Astrocyte (in vitro differentiated cells and primary cell): ENCODE measurements at places on chromosomes 3 and 15. TPM values are rescaled to one million over a fixed set of nuclear protein-coding genes. Genes with fewer than 3 reads are reported as not detected.

The STRC gene
- total RNA-seq: 0.25 and 0.29 TPM in 2 replicates

The PPM1M gene
- 8.9 and 9.1 TPM in 2 replicates for total RNA-seq

The SLC27A2 gene
- total RNA-seq: 0.82 TPM in 1 of 2 replicates, not detected in the other

The CFAP100 gene
- total RNA-seq: not detected in 2 replicates

The PLCB2 gene
- 1.7 and 3.7 TPM in 2 replicates for total RNA-seq

The ADGRG7 gene
- not detected in 2 replicates for total RNA-seq

- DNase-seq: peak; percentile 27
- H3K4me3 ChIP-seq: no peak overlapping the region
- H3K4me1 ChIP-seq: peaks cover 17% of the 10 kb centered on the region
- no peak overlapping the region for H3K27ac ChIP-seq
- H3K36me3 ChIP-seq: no peaks in the 10 kb centered on the region
Measured at GRCh38 chr3:8317661-8318649, 183.7 kb upstream of the LMCD1 start.

DNA sequence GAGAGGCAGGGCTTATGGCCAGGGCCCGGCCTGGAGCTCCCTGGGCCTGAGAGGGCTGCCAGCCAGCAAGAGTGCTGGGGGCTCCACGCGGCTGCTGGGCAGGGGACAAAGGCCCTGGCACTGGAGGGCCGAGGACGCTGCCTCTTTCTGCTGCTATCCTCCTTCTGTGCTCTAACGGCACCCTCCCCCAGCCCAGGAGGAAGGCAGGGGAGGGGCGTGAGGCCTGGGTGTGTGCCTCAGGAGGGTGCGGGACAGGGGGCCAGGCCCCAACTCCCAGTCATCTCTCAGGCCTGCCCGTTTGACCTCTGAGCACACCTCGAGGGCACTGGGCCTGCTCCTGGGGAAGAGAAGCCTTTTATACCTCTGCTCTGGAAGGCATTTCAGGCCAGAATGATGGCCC, 115.5 kb downstream of the ADCY5 start:
- no peaks in the 10 kb centered on the region for H3K36me3 ChIP-seq
- H3K4me3 ChIP-seq: no peak overlapping the region
- no peak for DNase-seq
- no peaks in the 10 kb centered on the region for H3K4me1 ChIP-seq

DNA sequence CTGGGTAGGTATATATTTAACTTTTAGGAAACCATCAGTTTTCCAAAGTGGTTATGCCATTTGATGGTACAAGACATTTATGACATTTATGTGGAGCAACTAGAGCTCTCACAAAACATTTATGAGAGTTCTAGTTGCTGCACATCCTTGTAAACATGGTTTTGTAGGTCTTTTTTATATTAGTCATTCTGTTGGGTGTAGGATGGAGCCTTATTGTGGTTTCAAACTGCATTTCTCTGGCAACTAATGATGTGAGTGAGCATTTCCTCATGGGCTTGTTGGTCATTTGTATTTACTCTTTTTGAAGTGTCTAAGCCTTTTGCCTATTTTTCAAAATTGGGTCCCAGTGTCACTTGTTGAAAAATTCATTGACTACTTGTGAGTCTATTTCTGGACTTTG, 45.7 kb upstream of the MGLL start:
- no peaks in the 10 kb centered on the region for H3K36me3 ChIP-seq
- no peak overlapping the region for H3K4me3 ChIP-seq
- H3K27me3 ChIP-seq: no peaks in the 10 kb centered on the region
- no peak overlapping the region for H3K27ac ChIP-seq

DNA sequence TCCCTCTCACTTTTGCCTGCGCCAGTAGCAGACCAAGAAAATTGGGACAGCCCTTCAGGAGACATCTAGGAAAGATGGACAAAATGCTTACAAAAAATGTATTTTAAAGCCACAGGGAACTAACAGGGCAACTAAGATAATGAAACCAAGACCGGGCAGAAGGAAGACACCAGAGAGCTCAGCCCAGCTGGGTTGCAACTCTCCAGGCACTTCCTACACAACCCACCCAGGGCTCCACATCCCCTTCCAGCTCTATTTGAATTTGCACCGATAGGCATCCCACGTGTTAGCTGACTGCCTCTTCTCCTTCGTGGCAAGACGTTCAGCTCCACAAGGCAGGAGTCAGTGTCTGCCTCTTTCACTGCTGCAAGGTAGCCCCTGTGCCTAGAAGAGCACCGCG, 6.6 kb upstream of the ATP10A start:
- H3K36me3 ChIP-seq: no peaks in the 10 kb centered on the region
- no peak for DNase-seq
- H3K27me3 ChIP-seq: no peaks in the 10 kb centered on the region
- peaks cover 5% of the 10 kb centered on the region for H3K4me1 ChIP-seq
- H3K27ac ChIP-seq: no peak overlapping the region

GRCh38 chr15:99923711-99924110, 190.5 kb upstream of the LYSMD4 start:
- H3K4me1 ChIP-seq: peaks cover 4% of the 10 kb centered on the region
- H3K36me3 ChIP-seq: no peaks in the 10 kb centered on the region
- no peak overlapping the region for H3K4me3 ChIP-seq
- H3K27ac ChIP-seq: no peak overlapping the region
- H3K27me3 ChIP-seq: peaks cover 19% of the 10 kb centered on the region

DNA sequence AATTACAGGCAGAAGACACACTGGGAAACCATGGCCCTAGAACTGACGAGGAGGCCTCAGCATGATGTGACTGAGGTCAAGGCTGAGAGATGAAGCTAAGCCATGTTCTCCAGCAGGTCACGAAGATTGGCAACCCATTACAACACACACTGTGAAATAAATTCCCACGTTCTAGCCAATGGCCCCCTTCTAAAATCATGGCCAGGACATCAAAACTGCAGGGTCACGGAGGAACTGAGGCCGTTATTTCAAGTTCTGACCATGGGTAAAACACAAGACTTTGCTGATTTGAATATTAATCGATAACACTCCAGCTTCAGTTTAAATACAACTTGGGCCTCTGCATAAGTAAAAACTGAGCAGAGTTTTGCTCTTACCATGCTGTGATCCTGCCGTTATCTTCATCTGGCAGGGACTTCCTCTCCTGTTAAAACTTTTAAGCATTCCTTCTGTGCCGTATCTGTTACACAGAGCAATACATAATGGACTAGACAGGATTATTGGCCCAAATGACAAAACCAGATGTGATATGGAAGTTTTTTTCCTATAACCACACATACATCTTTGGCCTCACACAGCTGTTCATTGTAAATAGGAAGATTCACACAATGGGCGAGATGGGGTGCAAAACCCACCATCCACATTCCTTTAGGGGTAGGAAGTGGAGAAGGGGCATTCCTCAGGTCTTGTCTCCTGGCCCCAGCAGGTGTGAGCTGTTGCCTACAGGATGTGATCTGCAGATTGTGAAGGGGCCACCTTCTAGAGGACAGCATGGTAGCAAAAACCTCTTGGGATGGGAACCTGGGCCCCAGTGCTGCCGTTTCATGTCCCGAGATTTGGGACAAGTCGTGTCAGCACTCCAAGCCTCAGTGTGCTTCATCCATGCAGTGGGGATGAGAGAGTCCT, 207.4 kb downstream of the OPA1 start:
- H3K27me3 ChIP-seq: peaks cover 31% of the 10 kb centered on the region
- no peak for DNase-seq
- H3K27ac ChIP-seq: no peak overlapping the region
- no peak overlapping the region for H3K4me3 ChIP-seq
- no peaks in the 10 kb centered on the region for H3K36me3 ChIP-seq
- H3K4me1 ChIP-seq: no peaks in the 10 kb centered on the region

GRCh38 chr3:171456765-171457606, 3.2 kb downstream of the TNIK start:
- DNase-seq: no peak
- H3K27me3 ChIP-seq: no peaks in the 10 kb centered on the region
- H3K4me1 ChIP-seq: peaks cover 9% of the 10 kb centered on the region
- no peak overlapping the region for H3K27ac ChIP-seq

DNA sequence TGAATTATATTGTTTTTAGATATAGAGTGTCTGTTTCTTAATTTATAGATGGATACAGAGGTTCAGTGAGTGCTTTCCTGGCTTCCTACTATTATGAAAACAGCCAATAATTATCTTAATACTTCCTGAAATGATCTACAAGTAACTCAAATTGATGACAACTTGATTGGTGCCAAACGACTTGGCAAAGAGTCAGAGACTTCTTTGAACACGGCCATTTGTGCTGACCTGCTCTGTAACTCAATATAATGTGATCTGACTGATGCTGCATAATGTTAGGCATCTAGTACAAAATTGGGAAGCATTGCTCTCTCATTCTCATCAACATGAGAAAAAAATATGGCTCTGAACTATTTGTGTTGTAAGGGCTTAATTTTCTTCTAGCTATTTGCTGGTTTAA, 193.9 kb downstream of the DIPK2A start:
- H3K36me3 ChIP-seq: no peaks in the 10 kb centered on the region
- no peak overlapping the region for H3K27ac ChIP-seq
- H3K4me3 ChIP-seq: no peak overlapping the region
- H3K4me1 ChIP-seq: peaks cover 7% of the 10 kb centered on the region

DNA sequence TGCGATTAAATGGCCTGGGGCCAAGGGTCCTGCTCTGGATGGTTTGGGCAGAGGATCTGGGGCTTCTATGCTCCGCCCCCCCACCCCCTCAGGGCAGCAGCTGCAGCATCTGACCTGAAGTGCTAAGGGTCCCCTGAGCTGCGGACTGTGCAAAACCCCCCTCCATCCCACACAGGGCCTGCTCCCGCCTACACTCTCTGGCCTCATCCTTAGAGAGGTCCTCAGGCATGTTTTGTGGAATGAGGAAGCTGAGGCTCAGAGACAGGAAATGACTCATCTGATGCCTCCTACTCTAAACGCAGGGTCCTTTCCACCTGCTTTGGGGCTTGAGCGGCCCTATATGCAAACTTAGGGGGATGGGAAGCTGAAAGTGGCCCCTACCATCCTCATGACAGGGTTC, 59.5 kb upstream of the CTSH start:
- H3K36me3 ChIP-seq: no peaks in the 10 kb centered on the region
- peak overlapping the region; percentile 66 for H3K27ac ChIP-seq
- no peaks in the 10 kb centered on the region for H3K27me3 ChIP-seq
- no peak overlapping the region for H3K4me3 ChIP-seq
- peaks cover 27% of the 10 kb centered on the region for H3K4me1 ChIP-seq

GRCh38 chr15:58545307-58546065, 113.7 kb downstream of the LIPC start:
- H3K4me1 ChIP-seq: peaks cover 32% of the 10 kb centered on the region
- H3K27me3 ChIP-seq: peaks cover 2% of the 10 kb centered on the region
- H3K27ac ChIP-seq: peak overlapping the region; percentile 87
- no peak overlapping the region for H3K4me3 ChIP-seq

DNA sequence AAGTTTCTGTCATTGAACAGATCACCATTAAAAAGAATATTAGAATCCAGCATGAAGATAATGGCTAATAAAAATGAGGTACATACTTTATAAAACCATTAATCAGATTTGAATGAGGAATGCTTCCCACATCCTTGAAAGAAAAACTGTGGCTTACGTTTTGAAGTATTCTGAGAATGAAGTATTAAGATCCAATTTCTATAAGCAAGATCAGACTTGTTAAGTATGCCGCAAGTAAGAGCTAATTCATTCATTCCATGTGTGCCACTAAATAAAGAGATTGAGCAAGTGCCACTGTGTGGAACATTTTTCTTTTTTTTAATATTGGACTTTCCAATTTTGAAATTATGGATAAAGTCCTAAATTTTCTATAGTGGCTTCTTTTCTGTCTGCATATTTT, 30.6 kb downstream of the NMD3 start:
- peaks cover 55% of the 10 kb centered on the region for H3K36me3 ChIP-seq
- H3K4me3 ChIP-seq: no peak overlapping the region
- no peaks in the 10 kb centered on the region for H3K27me3 ChIP-seq
- no peak for DNase-seq

- no peak overlapping the region for H3K27ac ChIP-seq
- no peak overlapping the region for H3K4me3 ChIP-seq
- H3K27me3 ChIP-seq: no peaks in the 10 kb centered on the region
Measured at GRCh38 chr3:55518451-55518850, 31.3 kb upstream of the WNT5A start.

- H3K27ac ChIP-seq: no peak overlapping the region
- no peaks in the 10 kb centered on the region for H3K27me3 ChIP-seq
- H3K4me3 ChIP-seq: no peak overlapping the region
- no peaks in the 10 kb centered on the region for H3K36me3 ChIP-seq
- H3K4me1 ChIP-seq: peaks cover 6% of the 10 kb centered on the region
- DNase-seq: no peak
Measured at GRCh38 chr3:155386919-155387318, 93.4 kb upstream of the STRIT1 start.

- DNase-seq: no peak
- no peak overlapping the region for H3K27ac ChIP-seq
- no peaks in the 10 kb centered on the region for H3K36me3 ChIP-seq
- no peaks in the 10 kb centered on the region for H3K27me3 ChIP-seq
- H3K4me1 ChIP-seq: no peaks in the 10 kb centered on the region
Measured at GRCh38 chr15:78599189-78599588, 21.6 kb downstream of the CHRNA3 start.

DNA sequence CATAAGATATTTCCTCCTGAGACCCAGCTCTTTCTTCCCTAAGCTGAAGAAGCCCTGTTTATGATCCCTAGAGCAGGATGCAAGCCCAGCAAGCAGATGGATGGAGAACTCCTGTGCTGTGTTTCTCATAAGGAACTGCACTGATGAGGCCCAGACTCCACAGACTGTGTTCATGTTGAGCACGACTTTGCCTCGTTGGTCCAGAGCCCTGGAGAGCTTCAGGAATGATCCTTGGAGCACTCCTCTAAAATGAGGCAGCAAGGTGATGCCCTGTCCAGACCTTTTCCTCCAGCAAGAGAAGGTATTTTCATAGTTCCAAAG, 83.8 kb downstream of the MYLK start:
- peaks cover 14% of the 10 kb centered on the region for H3K4me1 ChIP-seq
- no peak overlapping the region for H3K4me3 ChIP-seq
- peaks cover 5% of the 10 kb centered on the region for H3K36me3 ChIP-seq

GRCh38 chr15:41794081-41794480, 19.8 kb downstream of the MAPKBP1 start:
- H3K27me3 ChIP-seq: no peaks in the 10 kb centered on the region
- no peaks in the 10 kb centered on the region for H3K36me3 ChIP-seq
- no peak for DNase-seq
- peaks cover 25% of the 10 kb centered on the region for H3K4me1 ChIP-seq
- no peak overlapping the region for H3K27ac ChIP-seq

DNA sequence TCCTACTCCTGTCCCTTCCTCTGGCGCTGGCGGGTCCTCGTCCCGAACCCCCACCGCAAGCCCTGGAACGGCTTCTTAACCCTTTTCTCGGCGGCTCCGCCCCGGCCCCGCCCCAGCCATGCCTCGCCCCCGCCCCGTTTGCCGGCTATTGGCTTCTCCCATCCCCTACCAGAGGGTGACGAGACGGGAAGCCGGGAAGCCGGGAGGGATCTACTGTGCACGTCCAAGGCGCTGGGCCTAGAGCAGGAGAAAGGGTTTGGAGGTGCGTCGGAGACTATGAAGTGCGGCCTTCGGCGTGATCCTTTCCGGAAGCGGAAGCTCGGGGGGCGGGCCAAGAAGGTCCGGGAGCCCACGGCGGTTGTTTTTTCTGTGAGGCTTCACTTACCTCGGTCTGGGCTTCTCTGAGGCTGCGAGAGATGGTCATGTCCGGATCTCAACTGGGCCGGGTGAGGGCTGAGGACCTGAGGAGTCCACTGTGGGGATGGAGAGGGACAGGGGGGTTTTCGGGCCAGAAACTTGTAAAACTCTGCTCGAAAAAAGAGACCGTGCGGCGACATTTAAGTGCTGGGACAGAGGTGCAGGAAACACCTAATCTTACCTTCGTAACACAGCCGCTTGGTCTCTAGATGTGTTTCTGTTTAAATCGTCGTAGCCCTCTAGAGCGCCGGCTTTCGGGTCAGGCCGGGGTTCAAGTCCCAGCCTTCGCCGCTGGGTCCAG, 21.4 kb downstream of the ROPN1B start:
- H3K27ac ChIP-seq: peak overlapping the region; percentile 4
- no peaks in the 10 kb centered on the region for H3K36me3 ChIP-seq
- DNase-seq: peak; percentile 79
- peaks cover 5% of the 10 kb centered on the region for H3K27me3 ChIP-seq
